ENCODE measurements at places on chromosomes 6 and 20. TPM values are rescaled to one million over a fixed set of nuclear protein-coding genes. Genes with fewer than 3 reads are reported as not detected.

SIRT5 gene
- total RNA-seq, result 11.1 TPM

VSTM2L gene
- total RNA-seq, result not detected

TOX2 gene
- total RNA-seq, result 1.7 TPM

COL11A2 gene
- 0.15 TPM for total RNA-seq

F13A1 gene
- not detected for total RNA-seq

SLC24A3 gene
- total RNA-seq, result not detected

REM1 gene
- total RNA-seq, result not detected

ZNF451 gene
- 63.8 TPM for total RNA-seq

ADGRB3 gene
- under 0.01 TPM for total RNA-seq

FYN gene
- 125 TPM for total RNA-seq

DDO gene
- total RNA-seq, result 1.1 TPM
